M059J (cell line): ENCODE measurements at places on chromosomes 7 and 10. TPM values are rescaled to one million over a fixed set of nuclear protein-coding genes. Genes with fewer than 3 reads are reported as not detected.

Gene CCL24
- not detected in 2 replicates for total RNA-seq

Gene CYP3A5
- total RNA-seq, result 0.05 and 0.15 TPM in 2 replicates

Gene NMT2
- 28.3 and 51.2 TPM in 2 replicates for total RNA-seq

Gene LEP
- not detected in 2 replicates for total RNA-seq

Gene PPP1R17
- total RNA-seq, result not detected in 2 replicates

Gene UPK3B
- 0.05 TPM in 1 of 2 replicates, not detected in the other for total RNA-seq
